ENCODE measurements at places on chromosomes 3 and 15.

- DNase-seq, result no peak
Measured at GRCh38 chr15:42863572-42864239, 56.9 kb downstream of the TTBK2 start.

DNA sequence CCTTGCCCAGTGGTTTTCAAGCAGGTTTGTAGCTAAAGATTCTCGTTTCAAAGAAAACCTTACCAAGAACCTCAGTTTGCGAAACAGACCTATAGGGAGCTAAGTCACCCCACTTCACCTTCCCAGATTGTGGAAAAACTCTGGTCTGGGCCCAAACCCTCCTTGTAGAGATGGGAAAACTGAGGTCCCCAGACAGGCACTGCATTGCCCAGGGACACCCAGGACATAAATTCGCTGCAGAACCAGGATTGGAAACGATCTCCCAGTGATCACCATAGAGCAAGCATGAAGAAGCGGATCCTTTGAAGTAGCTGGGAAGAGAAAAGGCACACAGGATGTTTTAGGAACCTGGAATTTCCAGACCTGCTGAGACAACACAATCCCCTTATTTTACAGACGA lies 85.6 kb upstream of the PIAS1 start:
- no peak for DNase-seq

DNA sequence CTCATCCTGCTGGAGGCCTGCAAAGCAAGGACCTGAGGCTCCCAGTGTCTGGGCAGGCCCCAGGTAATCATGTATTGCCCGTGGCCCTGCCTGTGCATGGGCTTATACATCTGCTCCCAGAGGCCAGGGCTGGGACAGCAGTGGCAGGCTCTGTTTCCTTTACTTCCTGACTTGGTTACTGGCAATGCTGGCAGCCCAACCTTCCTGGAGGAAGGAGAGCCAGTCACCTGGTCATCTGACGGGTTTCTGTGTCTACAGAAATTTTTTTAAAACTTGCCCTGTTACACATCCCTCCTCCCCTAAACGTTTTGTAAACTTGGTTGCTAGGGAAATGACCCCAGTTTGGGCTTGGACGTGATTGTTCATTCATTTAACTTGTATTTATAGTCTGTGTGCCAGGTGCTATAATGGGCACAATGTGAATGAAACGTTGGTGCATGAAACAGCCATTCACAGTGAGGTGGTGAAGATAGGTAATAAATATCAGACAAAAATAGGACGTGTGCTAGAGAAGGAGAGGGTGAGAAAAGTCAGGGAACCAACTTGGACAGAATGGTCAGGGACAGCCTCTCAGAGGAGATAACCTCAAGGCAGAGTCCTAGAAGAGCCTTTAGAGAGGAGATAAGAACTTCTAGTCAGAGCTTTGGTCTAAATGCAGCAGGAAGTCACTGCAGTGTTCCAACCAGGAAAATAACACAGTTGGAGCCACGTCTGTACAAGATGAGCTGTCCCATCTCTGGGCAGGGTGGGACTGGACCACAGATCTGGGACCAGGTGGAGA lies 14.1 kb downstream of the TEX264 start:
- DNase-seq, result no peak

- DNase-seq, result no peak
Measured at GRCh38 chr3:99544786-99545281, 93.6 kb upstream of the COL8A1 start.

DNA sequence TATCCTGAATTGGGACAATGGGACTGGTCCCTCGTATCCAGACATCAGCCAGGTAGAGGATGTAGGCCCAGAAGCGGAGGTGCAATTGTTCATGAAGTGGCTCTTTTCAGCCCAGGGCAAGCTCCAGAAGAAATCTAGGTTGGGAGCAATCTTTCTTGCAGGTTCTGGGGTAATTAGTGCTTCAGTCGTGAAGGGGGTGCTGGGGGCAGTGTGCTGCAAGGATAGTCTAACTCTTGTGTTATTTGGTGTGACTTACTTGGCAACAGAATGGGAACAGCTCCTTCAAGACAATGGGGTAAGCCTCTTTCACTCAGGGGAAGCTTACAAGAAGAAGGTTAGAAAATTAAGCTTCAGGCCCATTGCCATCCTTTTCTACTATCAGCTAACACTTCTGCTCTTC lies 273.0 kb downstream of the DIPK2A start:
- no peak for DNase-seq

DNA sequence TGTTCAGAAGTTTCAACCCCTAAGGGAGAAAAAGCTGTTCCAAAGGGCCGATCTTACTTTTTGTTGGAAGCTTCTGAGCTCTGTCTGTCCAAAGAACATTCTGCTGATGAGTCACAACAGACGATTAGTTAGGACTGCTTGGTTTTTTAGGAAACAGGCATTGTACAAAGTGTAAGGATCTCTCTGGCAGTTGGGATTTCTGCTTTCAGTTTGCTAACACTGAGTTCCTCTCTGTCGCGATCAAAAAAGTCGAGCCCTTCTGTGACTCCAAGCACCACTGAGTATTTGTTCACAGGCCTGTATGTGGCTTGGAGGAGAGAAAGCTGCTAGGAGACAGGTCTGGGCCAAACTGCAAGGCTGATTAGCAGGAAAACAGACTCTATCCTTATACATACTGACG lies 91.8 kb upstream of the PFN2 start:
- DNase-seq, result peak; percentile 80

- DNase-seq, result no peak
Measured at GRCh38 chr3:8574040-8574669, 70.4 kb downstream of the SSUH2 start.

- peak; percentile 19 for DNase-seq
Measured at GRCh38 chr15:57640930-57641682, 49.4 kb downstream of the MYZAP start.

DNA sequence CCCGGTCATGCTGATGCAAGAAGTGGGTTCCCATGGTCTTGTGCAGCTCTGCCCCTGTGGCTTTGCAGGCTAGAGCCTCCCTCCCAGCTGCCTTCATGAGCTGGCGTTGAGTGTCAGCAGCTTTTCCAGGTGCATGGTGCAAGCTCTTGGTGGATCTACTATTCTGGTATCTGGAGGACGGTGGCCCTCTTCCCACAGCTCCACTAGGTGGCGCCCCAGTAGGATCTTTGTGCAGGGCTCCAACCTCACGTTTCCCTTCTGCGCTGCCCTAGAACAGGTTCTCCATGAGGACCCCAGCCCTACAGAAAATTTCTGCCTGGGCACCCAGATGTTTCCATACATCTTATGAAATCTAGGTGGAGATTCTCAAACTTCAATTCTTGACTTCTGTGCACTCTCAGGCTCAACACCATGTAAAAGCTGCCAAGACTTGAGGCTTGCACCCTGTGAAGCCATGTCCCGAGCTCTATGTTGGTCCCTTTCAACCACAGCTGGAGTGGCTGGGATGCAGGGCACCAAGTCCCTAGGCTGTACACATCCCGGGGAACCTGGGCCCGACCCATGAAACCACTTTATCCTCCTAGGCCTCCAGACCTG lies 238.4 kb upstream of the MDFIC2 start:
- DNase-seq, result peak; percentile 33

Data from stromal cell of bone marrow (primary cell).